ENCODE measurements at places on chromosomes 6 and 20.
A peak's percentile ranks its signal among the peaks of the same experiment; 100 is the strongest.

- DNase-seq = peak; percentile 46
Observed at GRCh38 chr20:64065062-64065973, 2.3 kb downstream of the TCEA2 start.

GRCh38 chr20:50304923-50305635 is 114.4 kb downstream of the CEBPB start:
- DNase-seq = no peak

GRCh38 chr6:111110036-111110435 is 22.7 kb downstream of the SLC16A10 start:
- no peak for DNase-seq

- DNase-seq = peak; percentile 85
Observed at GRCh38 chr20:51400051-51400926, 142.2 kb downstream of the NFATC2 start.

DNA sequence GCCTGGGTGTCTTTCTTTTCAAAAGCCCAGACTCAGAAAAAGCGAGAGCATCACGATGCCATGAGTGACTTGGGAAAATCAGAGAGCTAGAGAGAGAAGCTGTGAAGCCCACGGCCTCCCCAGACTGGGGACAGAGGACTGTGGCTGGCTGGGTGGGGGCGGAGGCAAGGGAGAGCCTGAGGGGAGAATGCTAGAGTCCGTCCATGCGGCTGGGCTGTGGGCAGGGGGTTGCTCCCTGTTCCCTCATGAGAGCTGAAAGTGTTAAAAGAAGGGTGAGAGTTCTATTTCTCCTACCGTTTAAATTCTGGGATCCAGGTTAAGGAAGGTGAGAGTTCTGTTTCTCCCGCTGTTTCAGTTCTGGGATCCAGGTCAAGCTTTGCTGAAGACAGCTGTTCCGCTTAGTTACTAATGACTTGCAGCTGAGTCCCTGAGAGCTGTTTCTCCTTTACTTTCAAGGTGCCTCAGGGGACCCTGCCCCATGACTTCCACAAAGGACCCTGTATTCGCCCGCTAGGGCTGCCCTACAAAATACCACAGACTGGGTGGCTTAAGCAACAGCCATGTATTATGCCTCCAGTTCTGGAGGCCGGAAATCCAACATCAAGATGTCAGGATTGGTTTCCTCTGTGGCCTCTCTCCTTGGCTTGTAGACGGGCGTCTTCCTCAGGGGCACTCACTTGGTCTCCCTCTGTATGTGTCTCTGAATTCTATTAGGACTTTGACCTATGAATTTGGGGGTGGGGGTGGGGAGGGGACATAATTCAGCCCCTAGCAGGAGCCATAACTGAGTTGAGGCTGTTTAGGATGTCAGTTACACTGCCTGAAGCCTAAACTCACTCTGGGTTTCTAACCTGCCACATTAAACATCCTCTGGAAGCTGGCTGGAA is 127.0 kb downstream of the PXDC1 start:
- DNase-seq = no peak

GRCh38 chr6:91083211-91083610 is 496.3 kb upstream of the MAP3K7 start:
- no peak for DNase-seq

- no peak for DNase-seq
Observed at GRCh38 chr6:119497988-119498727, 148.6 kb upstream of the MAN1A1 start.

DNA sequence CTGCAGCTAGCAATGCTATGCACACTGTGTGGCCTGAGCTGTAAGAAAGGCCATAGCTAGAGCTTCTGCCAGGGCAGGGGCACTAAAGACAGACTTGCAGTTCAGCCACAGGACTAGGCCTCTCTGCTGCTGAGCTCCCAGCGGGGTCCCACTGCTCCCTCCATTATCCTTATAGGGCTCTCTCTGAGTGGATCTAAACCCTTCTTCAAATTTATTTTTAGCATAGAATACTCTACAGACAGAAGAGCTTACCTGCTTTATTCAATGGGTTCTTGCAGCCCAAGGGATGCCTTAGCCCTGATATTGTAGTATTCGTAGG is 100.9 kb upstream of the MLN start:
- no peak for DNase-seq

GRCh38 chr6:87473419-87473903 is 687 bp downstream of the SLC35A1 start:
- peak; percentile 74 for DNase-seq

GRCh38 chr6:105880030-105880492 is 206.1 kb upstream of the PRDM1 start:
- peak; percentile 51 for DNase-seq

DNA sequence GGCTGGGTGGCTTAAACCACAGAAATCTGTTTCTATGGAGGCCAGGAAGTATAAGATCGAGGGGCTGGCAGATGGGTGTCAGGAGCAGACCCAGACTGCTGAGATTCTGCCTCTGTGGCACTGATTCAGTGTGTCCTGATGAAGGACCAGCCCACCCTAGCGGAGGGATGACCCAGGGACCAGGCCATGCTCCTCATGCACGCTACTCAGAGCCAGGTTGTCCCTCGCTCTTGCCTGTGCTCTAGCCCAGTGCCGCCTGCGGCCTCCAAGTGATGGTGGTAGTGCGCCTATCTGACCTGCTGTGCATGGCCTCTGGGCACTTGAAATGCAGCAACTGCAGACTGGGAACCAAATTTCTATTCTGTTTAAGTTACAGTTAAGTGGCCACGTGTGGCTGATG is 13.1 kb upstream of the APMAP start:
- no peak for DNase-seq

All from activated CD8-positive, alpha-beta T cell treated with anti-CD3 and anti-CD28 coated beads for 36 hours (primary cell).